ENCODE measurements at places on chromosomes 7 and 10. TPM values are rescaled to one million over a fixed set of nuclear protein-coding genes. Genes with fewer than 3 reads are reported as not detected.

Gene RFC2
- total RNA-seq: 37.7 TPM

Gene GAD2
- not detected for total RNA-seq

Gene ACSL5
- total RNA-seq: 9.3 TPM

Gene PTF1A
- not detected for total RNA-seq

Gene KLF14
- not detected for total RNA-seq

Gene PTPRE
- 14.5 TPM for total RNA-seq

Gene TRIL
- 13.5 TPM for total RNA-seq

Gene GARIN1A
- 0.53 TPM for total RNA-seq

Gene EXOC6
- 12.2 TPM for total RNA-seq

Gene NAT16
- not detected for total RNA-seq

Gene KCP
- 1.2 TPM for total RNA-seq

Gene TMEM236
- not detected for total RNA-seq

Gene PAX4
- not detected for total RNA-seq

Gene DYNC1I1
- total RNA-seq: 13.2 TPM

Gene FAM25G
- not detected for total RNA-seq

Gene DIP2C
- 14.7 TPM for total RNA-seq

Gene CCDC172
- total RNA-seq: not detected

Gene SCIN
- total RNA-seq: not detected

Gene PNLIP
- not detected for total RNA-seq

Gene ADCY1
- total RNA-seq: 3.6 TPM
